ENCODE measurements at places on chromosomes 16 and 17.
A peak's percentile ranks its signal among the peaks of the same experiment; 100 is the strongest.

GRCh38 chr17:3503285-3503684 is 27.5 kb downstream of the ASPA start:
- DNase-seq = no peak

DNA sequence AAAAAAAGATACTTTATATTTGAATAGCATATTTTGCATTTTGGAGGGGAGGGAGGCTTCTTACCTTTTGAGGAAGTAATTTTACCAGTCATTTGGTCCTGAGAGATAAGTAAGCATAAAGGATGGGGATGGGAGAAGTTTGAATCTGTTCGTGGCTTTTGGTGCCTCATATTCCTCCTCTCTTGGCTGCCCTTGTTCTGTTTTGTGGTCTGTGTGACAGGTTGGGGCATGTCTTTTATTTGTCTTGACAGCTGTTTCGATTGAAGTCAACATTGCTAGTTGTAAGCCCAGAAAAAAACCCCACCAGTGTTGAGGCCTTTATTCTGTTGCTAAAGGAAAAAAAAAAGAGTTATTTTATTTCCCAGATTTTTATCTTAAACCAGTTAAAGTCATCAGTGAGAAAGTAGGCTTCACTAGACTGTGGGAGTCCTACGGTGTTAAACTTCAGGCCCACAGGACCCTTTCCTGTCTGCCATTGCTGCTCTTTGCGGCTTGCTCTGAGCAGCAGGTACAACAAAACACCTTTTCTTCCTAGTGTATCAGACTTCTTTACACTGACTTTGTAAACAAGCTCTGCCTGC is 11.4 kb downstream of the SLC7A6 start:
- DNase-seq = peak; percentile 67

DNA sequence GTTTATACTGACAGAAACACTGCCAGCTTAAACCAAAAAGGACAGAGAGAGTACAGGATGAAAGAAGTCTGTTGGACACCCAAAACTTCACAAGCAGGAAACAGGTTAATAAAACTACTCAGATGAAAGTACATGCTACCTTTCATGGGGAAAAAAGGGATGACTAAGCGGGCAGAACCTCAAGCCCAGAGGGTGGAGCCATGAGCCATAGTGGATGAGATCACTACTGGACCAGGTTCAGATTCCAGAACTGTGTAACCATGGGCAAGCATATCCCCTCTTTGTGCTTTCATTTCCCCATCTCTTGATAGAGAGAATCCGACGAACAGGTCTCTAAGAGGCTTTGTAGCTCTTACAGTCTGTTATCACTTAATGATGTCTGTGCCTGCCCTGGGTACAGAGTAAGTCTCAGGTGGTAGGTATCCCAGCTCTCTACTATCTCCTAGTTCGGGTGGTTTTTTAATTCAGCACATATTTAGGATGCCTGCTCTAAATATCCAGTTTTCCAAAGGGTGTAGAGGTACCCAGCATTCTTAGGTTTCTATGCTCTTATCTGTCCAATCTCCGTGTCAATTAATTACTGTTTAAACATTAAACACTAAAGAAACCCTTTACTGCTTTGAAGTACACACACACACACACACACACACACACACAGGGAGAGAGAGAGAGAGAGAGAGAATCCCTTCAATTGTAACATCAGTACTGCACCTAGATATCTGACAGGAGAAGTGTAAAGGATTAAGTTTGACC is 206.7 kb downstream of the ZNF423 start:
- no peak for DNase-seq

DNA sequence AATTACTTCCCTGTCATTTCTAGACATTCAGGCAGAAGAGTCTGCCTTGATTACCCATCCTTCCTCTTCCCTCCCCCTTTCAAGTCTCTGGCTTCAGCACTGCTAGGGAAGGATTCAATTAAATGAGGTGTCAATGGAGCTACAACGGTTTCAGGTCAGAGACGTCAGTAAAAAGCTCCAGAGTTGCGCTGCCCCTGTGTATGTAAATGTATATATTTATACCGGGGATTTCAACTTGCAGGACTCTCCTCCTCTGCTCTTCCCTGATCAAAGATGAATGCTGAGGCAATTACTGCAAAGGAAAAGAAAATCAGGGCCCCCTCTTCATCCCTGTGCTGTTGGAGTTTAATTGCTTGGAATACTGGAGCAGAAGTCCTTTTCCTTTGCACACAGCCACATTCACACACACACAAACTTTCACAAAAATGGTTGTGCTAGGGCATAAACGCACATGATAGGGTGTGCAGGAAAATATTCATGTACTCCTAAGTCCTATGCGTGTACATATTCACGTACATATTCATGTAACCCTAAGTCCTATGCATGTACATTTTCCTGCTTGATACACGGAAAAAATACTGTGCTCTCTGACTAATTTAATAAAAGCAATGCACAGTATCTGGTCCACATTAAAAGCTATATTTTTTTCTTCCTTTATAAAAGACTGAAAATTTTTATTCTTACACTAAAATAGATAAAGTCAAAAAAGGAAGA is 129.7 kb upstream of the PMFBP1 start:
- no peak for DNase-seq

DNA sequence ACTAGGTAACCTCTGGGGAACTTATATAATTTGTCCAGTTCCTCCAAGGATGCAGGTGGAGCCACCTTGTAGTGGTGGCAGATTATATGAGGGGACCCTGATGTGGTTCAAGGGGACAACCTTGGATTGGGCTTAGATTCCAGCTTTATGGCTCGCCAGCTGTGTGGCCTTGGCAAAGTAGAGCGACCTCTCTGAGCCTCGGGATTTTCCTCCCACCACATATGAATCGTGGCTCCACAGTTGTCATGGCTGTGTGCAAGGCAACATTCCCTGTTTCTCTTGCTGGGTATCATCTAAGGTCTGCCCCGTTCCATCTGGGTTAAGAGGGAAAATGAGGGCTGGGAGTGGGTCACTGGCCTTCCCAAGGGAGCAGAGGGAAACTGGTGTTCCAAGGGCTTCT is 104.6 kb downstream of the RAB11FIP4 start:
- DNase-seq = no peak

DNA sequence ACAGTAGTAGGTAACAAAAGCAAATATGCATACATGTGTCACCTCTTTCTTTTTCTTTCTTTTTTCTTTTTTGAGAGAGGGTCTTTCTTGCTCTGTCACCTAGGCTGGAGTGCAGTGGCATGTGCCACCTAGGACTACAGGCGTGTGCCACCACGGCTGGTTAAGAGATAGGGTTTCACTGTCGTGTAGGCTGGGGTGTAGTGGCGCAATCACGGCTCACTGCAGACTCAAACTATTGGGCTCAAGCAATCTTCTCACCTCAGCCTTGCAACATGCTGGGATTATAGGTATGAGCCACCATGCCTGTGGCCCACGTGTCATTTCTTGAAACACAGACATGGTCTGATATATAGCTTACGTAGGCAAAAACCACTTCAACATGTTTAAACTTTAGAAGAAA is 397.7 kb upstream of the PMFBP1 start:
- DNase-seq = no peak

DNA sequence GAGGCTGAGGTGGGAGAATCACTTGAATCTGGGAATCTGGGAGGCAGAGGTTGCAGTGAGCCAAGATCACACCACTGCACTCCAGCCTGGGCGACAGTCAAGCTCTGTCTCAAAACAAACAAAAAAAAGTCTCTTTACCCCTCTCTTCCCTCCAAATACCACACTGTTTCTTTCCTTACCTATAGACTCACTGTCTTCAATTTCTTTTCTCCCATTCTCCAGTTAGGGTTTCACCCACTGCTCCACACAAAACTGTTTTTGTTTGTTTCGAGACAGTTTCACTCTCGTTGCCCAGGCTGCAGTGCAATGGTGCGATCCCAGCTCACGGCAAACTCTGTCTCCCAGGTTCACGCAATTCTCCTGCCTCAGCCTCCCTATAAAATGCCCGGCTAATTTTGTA is 6.1 kb upstream of the CD2BP2 start:
- no peak for DNase-seq

- DNase-seq = no peak
Measured at GRCh38 chr16:68399456-68399855, 48.9 kb downstream of the SMPD3 start.

DNA sequence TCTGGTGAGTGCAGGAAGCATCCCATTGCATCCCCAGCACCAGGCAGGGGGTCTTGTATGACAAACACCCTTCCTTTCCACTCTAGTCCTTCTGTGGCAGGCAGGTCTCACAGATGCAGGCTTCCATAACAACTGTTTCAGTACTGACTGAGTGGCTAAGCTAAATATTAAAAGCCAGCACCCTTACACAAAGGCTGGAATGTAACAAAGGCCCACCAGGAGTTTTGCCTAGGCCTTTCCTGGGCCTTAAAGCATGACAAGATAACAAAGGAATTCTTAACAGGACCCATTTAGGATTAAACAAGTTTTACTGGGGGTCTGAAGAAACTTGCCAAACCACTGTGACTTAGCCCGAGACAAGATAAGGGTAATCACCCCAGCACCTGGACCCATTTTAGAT is 228.9 kb upstream of the RPL38 start:
- DNase-seq = no peak

GRCh38 chr17:77916703-77917481 is 41.6 kb upstream of the TNRC6C start:
- no peak for DNase-seq

DNA sequence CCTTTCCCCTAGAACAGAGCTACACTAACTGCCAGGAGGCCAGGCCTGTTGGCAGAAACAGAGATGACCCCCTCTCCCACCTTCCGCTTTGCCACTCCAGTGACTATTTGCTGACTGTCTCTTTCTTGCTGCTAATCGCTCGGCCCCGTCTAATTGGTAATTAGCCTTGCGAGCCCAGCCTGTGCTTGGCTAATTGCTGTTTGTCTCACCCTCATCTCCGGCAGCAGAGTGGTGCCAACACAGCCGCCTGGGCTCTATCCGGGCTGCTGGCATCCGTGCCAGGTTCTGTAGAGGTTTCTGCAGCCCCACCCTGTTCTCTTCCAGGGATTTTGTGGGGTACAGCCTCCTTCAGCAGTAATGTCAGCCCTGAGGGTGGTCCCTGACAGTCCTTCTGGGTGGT is 27.4 kb upstream of the PHB1 start:
- no peak for DNase-seq

DNA sequence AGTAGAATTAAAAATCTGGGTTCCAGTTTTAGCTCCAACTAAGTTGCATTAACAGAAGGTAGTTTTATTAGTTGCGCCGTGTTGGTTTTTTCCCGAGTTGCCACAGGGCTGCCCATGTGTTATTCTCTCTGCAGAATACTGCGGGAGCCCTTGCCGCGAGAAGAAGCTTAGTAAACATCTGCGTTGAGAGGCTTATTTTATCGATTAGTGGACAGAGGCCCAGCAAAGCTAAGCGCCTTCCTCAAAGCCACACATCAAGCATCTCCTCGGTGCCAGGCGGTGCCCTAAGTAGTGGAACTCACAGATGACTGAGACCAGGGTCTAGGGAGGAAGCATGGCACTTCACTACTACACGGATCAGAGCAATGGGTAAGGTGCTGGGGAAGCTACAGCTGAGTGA is 212.3 kb upstream of the IRX5 start:
- DNase-seq = no peak

DNA sequence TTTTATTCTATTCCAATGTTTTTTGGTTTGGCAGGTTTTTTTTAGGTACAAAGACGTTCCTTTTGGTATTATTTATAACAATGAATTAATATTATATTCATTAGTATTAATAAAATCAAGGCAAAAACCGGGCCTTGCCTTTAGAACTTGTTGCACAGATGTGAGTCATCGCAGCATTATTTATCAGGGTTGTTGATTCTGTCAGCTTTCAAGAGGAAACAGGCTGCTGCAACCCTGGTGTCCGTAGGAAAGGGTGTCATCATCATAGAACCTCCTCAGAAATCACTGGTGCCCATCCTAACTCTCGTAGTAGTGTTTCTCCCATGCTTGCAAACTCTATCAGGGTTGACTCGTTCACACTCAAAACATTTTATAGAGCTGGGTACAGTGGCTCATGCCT is 10.2 kb upstream of the LRRC37B start:
- DNase-seq = no peak

GRCh38 chr17:81278831-81279230 is 16.3 kb downstream of the SLC38A10 start:
- no peak for DNase-seq

GRCh38 chr16:1749152-1750117 is 21.9 kb downstream of the NME3 start:
- no peak for DNase-seq

DNA sequence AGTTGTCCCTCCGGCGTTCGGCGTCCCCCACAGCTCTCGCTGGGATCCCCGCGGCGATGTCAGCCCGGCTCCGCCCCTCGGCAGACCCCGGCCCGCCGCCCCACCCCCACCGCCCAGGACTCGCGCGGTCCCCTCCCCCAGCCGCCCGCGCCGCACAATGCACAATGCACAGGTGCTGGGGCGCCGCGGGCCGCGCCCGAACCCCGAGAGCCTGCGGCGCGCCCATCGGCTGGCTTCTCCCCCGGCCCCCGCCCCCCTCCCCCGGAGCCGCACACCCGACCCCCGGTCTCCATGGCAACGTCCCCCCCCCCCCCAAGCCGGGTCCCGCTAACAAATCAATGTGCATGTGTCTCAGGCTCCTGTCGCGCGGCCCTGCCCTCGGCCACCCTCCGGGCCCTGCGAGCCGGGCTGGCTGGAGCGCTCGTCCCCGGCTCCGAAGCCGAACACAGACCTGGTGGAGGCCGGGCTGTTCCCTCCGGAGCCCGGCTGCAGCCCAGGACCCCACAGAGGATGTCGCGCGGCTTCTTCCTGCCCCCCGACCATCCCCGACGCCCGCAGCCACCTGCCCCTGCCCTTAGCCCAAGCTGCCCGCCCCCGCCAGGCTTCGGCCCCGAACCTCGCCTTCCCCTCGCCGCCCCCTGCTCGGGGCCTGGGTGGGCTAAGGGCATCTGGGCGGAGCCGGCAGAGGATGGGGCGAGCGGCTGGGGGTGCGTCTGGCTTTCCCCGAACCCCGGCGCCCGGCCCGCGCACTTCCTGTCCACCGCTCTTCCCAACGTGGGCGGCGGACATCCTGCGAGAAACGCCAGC is 818 bp upstream of the CBX8 start:
- DNase-seq = no peak

- peak; percentile 60 for DNase-seq
Measured at GRCh38 chr17:21098934-21099689, 27.7 kb upstream of the DHRS7B start.

DNA sequence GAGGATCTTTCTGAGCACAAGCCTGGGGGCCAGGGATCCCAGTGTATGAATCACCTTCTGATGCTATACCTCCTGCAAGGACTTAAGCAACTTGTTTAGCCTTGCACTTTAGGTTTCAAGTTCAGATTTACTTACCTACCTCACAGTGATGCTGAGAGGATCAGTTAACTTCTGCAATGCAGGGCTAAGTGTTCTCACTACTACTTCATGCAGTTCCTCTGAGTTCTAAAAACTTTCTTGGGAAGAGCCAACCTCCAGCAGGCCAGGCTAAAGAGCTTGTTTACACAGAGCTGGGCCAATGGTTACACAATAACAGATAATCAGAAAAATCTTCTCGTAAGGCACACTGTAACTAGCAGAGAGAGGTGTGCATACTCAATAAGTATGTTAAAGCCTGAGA is 13.0 kb downstream of the VEZF1 start:
- no peak for DNase-seq

- DNase-seq = no peak
Measured at GRCh38 chr17:19376811-19377210, 1.5 kb upstream of the MAPK7 start.
